ENCODE measurements at places on chromosomes 2 and 18.

- peak overlapping the region; percentile 66 for H3K27ac ChIP-seq
- H3K36me3 ChIP-seq: no peaks in the 10 kb centered on the region
- H3K27me3 ChIP-seq: peaks cover 10% of the 10 kb centered on the region
Observed at GRCh38 chr2:113370478-113371091, 66.9 kb upstream of the ZNG1B start.

DNA sequence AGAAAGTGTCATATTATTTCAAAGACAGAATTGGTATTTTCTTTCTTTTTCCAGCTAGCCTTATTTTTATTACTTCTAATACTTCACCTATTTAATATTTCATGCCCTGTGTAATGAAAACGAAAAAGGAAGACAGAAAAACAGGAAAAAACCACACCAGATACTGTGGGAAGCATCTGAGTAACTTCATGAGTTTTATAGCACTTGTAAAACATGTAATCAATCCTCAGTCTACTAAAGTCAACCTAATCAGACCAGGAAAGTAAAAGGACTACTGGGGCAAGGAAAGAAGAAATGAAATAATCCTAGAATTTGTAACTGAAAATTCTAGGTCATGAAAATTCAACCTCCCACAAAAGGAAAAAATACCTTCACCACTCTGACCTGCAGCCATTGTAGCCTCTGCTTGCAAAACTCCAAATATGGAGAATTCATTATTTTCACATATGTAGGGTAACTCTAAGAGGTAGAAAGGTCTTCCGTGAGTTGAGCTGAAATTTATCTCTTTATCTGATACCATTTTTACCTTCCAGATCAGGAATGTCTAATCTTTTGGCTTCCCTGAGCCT is 34.7 kb upstream of the STRN start:
- H3K27me3 ChIP-seq: no peaks in the 10 kb centered on the region
- H3K27ac ChIP-seq: no peak overlapping the region

DNA sequence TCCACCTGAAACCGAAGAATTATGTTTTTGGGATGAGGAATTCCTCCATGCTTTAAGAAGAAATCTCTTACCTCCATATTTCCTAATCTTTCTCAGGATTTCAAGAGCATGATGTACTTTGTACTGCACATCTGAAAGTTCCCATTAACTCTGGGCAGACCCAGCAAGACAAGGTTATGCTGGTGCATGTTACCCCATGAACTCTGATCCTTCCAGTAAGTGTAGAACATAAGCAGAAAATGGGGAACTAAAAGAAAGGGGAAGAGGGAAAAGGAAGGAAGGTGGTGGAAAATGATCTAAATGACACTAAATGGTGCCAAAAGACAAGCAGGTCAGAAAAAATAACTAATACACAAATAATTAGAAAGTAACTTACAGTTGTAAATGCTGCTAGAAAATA is 50.7 kb downstream of the STRN start:
- H3K27me3 ChIP-seq: no peaks in the 10 kb centered on the region
- H3K36me3 ChIP-seq: peaks cover 2% of the 10 kb centered on the region
- H3K27ac ChIP-seq: no peak overlapping the region
- no peak overlapping the region for H3K4me3 ChIP-seq
- no peak for DNase-seq

GRCh38 chr18:1002653-1003178 is 98.0 kb downstream of the ADCYAP1 start:
- no peak overlapping the region for H3K4me3 ChIP-seq
- no peaks in the 10 kb centered on the region for H3K4me1 ChIP-seq
- no peak overlapping the region for H3K27ac ChIP-seq
- H3K36me3 ChIP-seq: no peaks in the 10 kb centered on the region
- H3K27me3 ChIP-seq: no peaks in the 10 kb centered on the region
- no peak for DNase-seq

DNA sequence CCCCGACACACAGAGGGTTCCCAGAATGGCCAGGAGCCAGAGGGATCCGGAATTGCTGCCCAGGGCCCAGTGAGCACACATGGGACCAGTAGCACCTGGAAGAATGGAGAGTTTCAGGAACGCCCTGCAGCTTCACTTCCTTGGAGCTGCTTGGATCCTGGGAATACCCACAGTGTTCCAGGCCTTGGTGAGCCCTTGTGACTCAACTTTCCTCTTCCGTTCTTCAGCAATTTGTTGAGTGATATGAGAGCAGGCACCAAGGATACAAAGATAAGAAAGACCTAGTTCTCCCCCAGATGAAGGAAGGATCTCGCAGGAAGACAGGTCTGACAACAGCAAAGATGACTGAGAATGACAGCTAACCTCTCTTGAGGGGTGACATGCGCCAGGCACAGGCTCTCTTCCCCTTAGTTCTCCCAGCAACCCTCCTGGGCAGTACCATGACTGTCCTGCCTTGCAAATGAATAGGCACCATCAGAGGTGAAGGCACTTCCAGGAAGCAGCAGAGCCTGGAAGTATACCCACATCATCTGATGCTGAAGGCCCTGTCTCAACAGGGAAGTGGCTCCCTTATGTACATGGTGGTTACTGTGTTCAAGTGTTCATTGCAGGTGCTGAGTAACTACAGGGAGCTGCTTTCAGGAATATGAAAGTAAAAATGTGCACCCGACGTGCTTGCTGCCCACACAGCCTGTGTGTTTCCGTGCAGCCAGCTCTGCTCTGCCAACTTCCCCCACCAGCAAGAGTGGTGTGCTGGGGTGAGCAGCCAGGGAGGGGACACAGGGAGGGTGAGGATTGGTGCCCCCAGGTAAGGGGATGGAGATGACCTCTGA is 116.2 kb downstream of the STPG4 start:
- peak; percentile 59 for DNase-seq
- H3K27me3 ChIP-seq: no peaks in the 10 kb centered on the region
- H3K36me3 ChIP-seq: peaks cover 3% of the 10 kb centered on the region
- H3K27ac ChIP-seq: peak overlapping the region; percentile 73

- no peaks in the 10 kb centered on the region for H3K4me1 ChIP-seq
- DNase-seq: no peak
- H3K4me3 ChIP-seq: no peak overlapping the region
- peaks cover 22% of the 10 kb centered on the region for H3K27me3 ChIP-seq
Observed at GRCh38 chr18:50819027-50819727, 639 bp downstream of the MRO start.

- H3K4me1 ChIP-seq: no peaks in the 10 kb centered on the region
- H3K27me3 ChIP-seq: no peaks in the 10 kb centered on the region
- H3K4me3 ChIP-seq: no peak overlapping the region
- no peaks in the 10 kb centered on the region for H3K36me3 ChIP-seq
Observed at GRCh38 chr18:64519201-64519600, 370.3 kb upstream of the LINC00305 start.

- no peak for DNase-seq
- no peaks in the 10 kb centered on the region for H3K27me3 ChIP-seq
- peaks cover 31% of the 10 kb centered on the region for H3K4me1 ChIP-seq
- H3K27ac ChIP-seq: no peak overlapping the region
- H3K36me3 ChIP-seq: no peaks in the 10 kb centered on the region
- no peak overlapping the region for H3K4me3 ChIP-seq
Observed at GRCh38 chr2:10032746-10033105, 10.6 kb upstream of the KLF11 start.

GRCh38 chr18:79681484-79682387 is 2.1 kb downstream of the CTDP1 start:
- H3K36me3 ChIP-seq: peaks cover 52% of the 10 kb centered on the region
- peaks cover 71% of the 10 kb centered on the region for H3K4me1 ChIP-seq
- peak overlapping the region; percentile 83 for H3K4me3 ChIP-seq
- H3K27ac ChIP-seq: peak overlapping the region; percentile 92
- DNase-seq: peak; percentile 84

- no peaks in the 10 kb centered on the region for H3K36me3 ChIP-seq
- no peaks in the 10 kb centered on the region for H3K4me1 ChIP-seq
- H3K27ac ChIP-seq: no peak overlapping the region
- no peak overlapping the region for H3K4me3 ChIP-seq
- no peak for DNase-seq
Observed at GRCh38 chr2:188425266-188425665, 133.6 kb downstream of the GULP1 start.

DNA sequence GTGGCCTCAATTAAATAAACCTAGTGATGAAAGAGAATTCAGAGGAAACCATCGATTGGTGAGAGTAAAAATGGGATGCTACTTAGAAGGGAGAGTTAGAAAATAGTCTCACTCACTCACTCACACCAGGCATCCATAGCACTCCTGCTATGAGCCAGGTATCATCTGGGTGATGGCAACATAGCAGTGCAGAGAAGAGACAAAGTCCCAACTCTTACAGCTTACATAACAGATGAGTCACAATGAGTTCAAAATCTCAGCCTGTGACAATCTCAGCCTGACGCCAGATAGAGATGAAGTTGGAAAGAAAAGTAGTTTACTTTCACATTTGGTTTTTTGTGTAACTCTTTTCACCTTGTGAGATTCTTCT is 55.4 kb upstream of the THOC1 start:
- H3K27me3 ChIP-seq: peaks cover 8% of the 10 kb centered on the region
- no peak for DNase-seq
- H3K36me3 ChIP-seq: no peaks in the 10 kb centered on the region
- H3K4me1 ChIP-seq: peaks cover 7% of the 10 kb centered on the region
- H3K27ac ChIP-seq: no peak overlapping the region

- no peaks in the 10 kb centered on the region for H3K27me3 ChIP-seq
- H3K27ac ChIP-seq: no peak within 1 kb of the TSS
- no peak within 1 kb of the TSS for H3K4me3 ChIP-seq
- H3K36me3 ChIP-seq: peaks cover 5% of the 10 kb centered on the region
- DNase-seq: peak; percentile 38
- no peaks in the 10 kb centered on the region for H3K4me1 ChIP-seq
Observed at GRCh38 chr2:238100049-238100820, at the start of gene ESPNL. TSS of gene ESPNL (plus strand) at chr2:238100340. CDS start at chr2:238100420, 80 bp downstream.

- no peaks in the 10 kb centered on the region for H3K4me1 ChIP-seq
- no peak overlapping the region for H3K27ac ChIP-seq
- no peak for DNase-seq
- no peak overlapping the region for H3K4me3 ChIP-seq
Observed at GRCh38 chr2:236403811-236404210, 139.6 kb upstream of the ASB18 start.
